Motor neuron (in vitro differentiated cells): ENCODE measurements at places on chromosomes 7 and 10.
A peak's percentile ranks its signal among the peaks of the same experiment; 100 is the strongest.

GRCh38 chr7:30906515-30907240, 5.0 kb upstream of the AQP1 start:
- ATAC-seq: peak; percentile 66

- no peak for ATAC-seq
Observed at GRCh38 chr7:66743920-66744319, 3.4 kb downstream of the RABGEF1 start.

DNA sequence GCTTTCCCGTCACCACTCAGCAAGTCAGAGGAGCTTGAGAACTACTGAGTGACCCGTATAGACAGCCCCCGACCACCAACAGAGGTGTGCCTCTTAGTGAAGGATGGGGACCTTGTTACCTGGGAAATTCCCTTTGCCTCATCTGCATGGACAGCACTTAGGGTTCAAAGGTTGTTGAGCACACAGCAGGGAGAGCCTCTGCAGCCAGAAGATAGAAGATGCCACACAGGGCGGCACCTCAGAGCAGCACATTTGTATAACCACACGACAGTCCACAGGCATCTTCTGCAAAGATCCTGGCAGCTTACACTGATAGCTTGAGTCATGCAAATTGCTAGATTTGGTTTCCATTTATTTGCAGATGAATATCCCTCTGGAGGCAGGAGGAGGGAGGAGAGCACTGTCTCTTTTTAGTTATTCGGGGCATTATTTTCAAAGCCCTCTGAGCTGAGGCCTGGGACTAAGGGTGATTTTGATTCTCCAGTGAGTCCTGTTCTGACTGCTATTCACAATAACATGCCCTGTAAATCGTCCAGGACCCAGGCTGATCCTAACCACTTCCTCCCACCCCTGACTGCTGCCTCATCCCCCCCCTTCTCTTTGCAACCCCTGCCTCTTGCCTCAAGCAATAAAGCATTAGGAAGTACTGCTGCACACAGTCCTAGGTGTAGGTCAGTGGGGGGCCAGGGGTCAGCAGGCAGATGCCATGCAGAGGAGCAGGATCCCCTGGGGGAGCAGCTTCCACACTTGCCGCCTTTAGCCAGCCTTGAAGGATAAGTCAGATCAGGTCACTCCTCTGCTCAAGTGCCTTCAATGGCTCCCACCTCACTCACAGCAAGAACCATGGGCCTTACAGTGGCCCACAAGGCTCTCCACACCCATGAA, 24.6 kb upstream of the INMT start:
- peak; percentile 94 for ATAC-seq

DNA sequence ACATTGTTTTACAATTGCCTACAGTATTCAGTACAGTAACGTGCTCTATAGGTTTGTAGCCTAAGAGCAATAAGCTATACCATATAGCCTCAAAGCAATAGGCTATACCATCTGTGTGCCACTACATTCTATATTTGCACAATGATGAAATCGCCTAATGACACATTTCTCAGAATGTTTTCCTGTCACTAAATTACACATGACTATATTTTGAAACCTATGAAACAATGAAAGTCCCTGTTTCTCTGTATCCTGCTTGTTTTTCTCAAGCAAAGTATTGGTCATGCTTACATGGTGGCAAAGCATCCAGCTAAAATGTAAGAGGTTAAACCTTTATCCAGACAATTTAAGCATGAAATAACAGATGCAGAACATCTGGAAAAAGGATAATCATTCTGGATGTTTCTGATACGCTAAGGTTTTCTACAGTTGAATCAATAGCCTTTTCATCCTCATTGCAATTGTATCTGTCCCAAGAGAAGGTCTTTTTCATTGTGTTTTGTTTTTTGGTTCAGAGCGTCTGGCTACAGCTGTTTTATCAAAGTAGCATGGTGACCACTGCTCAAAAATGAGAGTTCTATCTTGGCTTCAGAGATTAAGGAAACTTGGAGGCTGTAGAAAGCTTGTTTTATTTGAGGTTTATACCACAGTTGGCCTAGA, 81.7 kb downstream of the CSTF2T start:
- no peak for ATAC-seq

DNA sequence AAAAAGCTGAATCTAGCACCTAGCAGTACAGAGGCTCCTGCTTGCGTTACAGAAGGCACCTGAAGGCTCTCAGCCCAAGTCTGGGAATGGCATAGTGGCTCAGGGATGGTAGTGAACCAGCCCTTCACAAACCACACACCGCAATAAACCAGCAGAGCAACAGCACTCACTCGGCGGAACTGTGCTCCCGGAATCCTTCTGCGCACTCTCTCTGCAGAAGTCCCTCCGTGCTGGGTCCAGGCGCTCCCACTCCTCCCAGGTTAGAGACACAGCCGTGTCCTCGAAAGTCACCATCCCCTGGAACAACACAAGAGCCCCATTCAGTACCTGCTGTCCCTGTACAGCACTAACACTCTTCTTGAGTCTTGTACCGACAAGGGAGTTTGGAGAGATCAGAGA, 1.5 kb downstream of the ZNF394 start:
- no peak for ATAC-seq

DNA sequence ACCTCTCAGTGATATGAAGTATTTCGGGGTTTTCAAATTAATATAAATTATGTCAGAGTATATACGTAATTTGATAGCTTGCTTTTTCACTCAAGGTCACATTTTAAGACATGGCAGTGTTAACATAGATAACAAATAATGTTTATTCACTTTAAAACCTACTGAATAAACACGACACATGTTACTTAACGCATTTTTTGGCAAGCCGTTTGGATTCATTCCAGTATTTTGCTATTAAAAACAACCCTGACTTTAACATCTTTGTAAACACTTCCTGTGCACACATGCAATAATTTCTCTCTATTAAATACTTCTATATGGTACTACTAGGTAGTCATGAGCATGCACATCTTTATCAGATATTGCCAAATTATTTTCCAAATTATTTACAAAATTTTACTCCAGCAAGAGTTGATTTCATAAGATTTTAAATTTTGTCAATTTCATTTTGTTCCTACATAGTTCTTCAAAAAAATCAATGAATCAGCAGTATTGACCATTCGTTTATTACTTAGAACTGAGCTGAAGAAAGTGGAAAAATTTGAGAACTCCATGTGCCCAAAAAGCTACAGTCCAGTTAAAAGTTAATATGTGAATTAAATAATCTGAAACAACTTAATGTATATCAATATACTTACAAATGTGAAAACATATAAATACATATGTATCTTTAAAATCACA, 26.8 kb upstream of the THSD7A start:
- no peak for ATAC-seq

DNA sequence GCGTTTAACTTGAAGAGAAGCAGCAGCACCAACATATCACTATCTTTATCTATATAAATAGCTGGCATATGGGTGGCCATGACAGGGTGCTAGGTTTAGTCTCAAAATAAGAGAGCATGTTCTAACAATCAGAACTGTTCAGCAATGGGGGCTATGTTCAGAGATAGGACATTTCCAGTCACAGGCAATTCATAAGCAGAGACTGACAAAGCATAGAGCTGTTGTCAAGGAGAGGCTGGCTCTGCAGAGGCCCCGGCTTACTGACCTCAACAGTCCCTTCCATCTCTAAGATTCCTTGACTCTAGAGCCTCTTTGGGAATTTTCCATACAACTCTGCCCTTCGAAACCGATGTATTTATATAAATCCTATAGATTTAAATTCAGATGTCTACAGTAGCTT, 17.2 kb downstream of the ANK3 start:
- ATAC-seq: peak; percentile 64

- ATAC-seq: no peak
Observed at GRCh38 chr10:17214971-17215781, 12.9 kb upstream of the VIM start.

DNA sequence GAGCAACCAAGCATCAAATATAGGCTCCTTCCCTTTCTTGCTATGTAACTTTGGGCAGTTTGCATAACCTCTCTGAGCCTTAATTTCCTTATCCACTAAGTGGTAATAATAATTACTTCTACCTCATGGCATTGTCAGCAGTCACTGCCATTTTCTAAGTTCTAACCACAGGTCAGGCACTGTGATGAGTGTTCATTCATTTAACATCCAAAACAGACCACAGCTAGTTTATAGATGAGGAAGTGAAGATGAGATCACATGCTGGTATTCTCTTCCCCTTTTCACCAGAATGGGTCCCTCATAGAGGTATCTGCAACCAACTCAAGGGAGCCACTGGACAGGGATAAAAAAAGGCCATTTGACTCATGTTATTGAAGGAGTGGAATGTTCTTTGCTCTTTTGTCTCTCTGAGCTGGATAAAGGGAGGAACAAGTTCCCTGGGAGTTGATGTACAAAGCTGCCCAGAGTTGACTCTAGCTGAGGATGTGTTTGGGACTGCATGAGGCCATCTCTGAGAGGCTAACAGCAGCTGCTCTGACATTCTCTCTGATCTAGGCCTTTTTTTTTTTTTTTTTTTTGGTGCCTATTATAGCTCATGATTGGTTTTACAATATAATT, 65.0 kb downstream of the DNAJC12 start:
- ATAC-seq: no peak

GRCh38 chr10:5927306-5927705, 37.3 kb downstream of the FBH1 start:
- ATAC-seq: no peak

DNA sequence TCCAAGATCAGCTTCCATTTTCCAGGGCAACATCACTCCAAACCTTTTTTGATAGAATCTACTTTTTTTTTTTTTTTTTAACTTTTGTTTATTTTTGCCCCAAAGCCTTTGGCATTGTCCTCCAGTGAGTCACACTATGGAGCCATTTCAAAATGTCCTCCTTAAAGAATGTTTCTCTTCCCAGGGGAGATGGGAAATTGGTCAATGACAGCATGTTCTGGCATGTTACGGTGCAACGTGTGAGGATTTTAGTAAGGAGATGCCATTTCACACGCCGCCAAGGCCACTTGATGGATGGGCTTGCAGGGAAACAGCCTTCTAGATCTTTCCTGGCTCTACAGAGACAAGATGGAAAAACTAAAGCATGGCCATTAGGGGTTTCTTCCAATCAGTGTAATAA, 30.7 kb upstream of the TRIL start:
- no peak for ATAC-seq

- ATAC-seq: no peak
Observed at GRCh38 chr7:149245244-149245643, 5.8 kb downstream of the ZNF212 start.

GRCh38 chr10:73879296-73880173, 5.2 kb upstream of the CAMK2G start:
- peak; percentile 83 for ATAC-seq

- ATAC-seq: no peak
Observed at GRCh38 chr7:131238347-131238931, 89.2 kb upstream of the MKLN1 start.

DNA sequence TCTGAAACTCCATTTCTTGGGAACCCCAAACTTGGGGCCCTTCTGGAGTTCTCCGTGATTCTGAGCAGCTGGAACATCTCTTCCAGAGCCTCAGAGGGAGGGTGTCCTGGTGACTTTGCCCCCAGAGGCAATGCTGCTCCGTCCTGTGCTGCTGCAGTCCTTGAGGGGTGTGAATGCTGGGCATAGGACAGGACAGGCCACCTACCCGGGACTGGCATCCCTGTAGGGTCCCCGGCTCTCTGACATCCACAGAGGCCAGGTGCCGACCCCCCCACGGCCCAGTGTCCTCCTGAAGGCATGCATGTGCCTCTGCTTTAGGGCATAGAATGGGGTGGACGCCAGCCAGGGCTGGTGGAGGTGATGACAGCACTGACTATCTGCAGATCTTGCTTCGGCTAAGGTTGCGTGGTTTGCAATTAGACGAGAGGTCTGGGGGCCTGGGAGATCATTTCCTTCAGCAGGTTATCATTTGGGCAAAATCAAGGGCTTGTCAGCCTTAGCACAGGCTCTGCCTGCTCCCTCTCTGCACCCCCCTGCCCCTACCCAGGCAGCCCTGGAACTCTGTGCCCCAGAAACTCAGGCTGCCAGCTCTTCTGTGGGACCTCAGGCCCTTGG, 136.9 kb upstream of the GPR26 start:
- no peak for ATAC-seq

DNA sequence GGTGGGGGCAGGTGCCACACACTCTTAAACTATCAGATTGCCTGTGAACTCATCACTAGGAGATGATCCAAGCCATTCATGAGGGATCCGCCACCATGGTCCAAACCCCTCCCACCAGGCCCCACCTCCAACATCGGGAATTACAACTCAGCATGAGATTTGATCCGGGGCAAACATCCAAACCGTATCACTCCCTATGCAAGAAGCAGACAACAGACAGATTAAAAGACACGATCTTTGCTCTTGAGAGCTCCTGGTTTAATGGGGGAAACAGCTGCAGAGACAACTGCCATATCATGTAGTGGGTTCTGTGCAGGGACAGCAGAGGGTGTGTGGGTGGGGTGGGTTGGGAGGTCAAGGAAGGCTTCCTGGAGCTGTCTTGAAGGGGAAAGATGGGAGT, 123.6 kb downstream of the EMX2 start:
- no peak for ATAC-seq
